ENCODE measurements at places on chromosomes 13 and 19.

DNA sequence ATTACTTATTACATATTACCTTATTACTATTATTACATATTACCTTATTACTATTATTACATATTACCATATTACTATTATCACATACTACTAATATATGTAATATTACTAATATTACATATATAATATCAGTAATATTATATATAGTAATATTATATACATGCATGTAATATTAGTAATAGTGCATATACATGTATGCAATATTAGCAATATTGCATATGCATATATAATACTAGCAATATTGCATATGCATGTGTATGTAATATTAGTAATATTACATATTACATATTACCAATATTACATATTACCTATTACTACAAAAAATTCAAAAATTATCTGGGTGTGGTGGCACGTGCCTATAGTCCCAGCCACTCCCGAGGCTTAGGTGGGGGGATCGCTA is 22.4 kb downstream of the PDE4A start:
- no peak for DNase-seq

- DNase-seq = no peak
These were observed 1.4 kb downstream of the FBXO27 start for GRCh38 chr19:39030854-39031367.

DNA sequence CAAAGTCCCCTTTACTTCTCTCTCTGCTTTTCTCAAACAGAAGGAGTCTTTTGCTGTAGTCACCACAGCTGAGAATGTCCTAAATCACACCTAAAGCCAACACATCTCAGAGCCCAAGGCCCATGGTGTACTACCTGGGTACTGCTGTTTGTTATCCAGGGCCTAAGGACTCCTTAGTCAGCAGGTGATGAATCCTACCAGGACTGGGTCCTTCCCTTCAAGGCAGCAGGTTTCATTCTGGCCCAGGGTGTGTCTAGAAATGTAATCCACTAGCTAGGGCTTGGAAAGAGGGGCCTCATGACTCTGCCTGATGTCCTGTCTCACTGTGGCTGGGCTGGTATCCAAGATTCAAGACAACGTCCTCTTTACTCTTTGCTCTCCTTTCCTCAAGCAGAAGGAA is 36.2 kb upstream of the ENOX1 start:
- DNase-seq = no peak

GRCh38 chr13:32316028-32316339 is 676 bp downstream of the BRCA2 start:
- DNase-seq = no peak

DNA sequence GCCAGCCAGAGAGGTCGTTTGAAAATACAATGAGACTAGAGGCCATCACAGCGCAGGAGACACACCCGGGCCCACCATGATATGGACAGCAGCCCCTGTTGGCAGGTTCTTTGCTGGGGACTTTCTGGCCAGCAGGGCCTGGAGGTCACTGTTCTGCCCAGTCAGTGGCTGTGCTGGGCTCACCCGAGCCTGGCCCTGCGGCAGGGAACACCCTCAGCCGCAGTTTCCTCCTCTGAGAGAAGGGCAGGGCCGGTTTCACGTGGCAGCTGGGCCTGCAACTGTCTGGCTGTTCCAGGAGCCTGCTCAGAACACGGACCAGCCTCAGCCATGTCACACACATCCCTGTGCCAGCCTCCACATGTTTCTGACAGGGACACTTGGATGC is 39.4 kb downstream of the ADPRHL1 start:
- DNase-seq = no peak

DNA sequence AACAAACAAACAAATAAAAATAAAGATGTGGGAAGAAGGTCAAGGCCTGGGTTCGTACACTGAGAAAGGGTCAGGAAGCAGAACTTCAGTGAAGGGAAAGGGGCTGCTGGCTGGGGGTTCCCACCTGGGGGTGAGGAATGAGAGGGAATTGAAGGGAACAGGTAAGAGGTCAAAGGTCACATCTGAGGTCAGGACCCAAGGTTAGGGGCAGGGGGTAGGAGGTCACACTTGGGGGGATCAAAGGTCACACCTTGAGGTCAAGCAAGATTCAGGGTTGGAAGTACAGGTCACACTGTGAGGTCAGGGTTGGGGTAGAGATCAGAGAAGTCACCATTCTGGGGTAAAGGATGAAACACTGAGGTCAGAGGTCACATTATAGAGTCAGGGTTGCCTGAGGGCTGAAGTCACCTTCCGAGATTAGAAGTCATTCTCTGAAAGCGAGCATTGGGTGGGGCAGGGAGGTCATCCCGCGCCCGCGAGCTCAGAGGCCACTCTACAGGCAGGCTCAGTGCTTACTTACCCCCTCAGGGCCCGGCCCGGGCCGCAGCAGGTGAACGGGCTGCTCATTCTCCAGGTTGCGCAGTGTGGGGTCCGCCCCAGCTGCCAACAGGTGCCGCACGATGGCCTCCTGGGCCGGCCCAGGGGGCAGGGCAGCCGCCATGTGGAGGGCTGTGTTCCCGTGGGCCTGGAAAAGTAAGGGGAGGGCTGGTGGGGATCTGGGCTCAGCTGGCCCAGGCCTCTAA is 10.8 kb downstream of the NFKBID start:
- DNase-seq = no peak

DNA sequence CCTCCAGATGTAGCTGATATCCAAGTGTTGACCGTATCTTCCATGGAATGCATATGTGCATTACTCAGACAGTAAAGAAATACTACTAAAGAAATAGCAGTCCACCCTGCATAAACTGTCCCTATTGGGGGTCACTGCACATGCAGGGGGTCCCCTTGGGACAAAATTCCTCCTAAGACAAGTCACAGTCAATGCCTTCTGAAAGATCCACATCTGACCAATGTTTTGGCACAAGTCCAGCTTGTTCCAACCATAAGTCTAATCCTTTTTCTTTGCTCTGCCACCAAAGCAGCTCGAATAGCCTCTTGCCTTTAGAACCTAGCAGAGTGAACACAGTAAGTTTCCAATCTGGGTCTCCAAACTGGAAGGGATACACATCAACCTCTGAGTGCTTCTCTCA is 87.9 kb downstream of the DIAPH3 start:
- DNase-seq = no peak

DNA sequence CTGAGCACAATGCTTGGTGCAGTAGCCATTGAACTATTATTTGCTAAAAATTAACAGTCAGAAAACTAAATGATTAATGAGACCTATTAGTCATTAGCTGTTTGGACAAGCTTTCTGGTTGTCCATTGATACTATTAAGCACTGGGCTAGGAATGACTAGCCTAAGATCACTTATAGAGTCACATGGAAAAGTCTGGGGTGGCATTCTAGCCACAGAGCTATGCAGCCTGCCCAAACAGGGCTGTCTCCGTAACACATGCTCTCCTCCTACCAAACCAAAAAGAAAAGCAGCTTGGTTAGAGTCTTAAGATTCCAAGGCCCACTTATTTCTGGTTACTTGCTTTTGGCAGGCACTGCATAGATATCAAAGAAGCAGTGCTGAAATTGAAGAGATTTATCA is 193.5 kb upstream of the NBEA start:
- no peak for DNase-seq

All from stimulated activated CD4-positive, alpha-beta T cell treated with anti-CD3 and anti-CD28 coated beads, Interleukin-4, amount 100 ng/mL, for 4 hours (primary cell).